ENCODE measurements at places on chromosomes 2 and 18.

- peak; percentile 29 for DNase-seq
These were observed 24.3 kb upstream of the STAT1 start for GRCh38 chr2:191038241-191038725.

DNA sequence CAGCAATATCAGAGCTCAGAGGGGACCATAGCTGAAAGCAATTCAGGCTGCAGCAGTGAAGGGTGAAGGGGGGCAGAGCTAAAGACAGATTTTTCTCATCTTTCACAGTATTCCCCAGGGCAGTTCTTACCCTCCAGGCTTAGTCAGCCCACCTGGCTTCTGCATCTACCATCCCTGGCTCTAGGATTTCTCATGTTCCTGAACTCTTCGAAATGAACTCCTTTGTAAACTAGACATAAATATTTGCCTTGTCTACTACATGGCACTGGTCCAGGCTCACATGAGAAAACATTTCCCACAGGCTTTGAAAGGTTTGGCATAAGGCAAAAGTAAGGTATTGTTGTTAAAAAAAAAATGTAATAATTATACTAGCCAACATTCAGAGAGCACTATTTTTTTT lies 23.6 kb upstream of the NEB start:
- no peak for DNase-seq

- DNase-seq = no peak
These were observed 27.3 kb downstream of the SFXN5 start for GRCh38 chr2:73043929-73044832.

DNA sequence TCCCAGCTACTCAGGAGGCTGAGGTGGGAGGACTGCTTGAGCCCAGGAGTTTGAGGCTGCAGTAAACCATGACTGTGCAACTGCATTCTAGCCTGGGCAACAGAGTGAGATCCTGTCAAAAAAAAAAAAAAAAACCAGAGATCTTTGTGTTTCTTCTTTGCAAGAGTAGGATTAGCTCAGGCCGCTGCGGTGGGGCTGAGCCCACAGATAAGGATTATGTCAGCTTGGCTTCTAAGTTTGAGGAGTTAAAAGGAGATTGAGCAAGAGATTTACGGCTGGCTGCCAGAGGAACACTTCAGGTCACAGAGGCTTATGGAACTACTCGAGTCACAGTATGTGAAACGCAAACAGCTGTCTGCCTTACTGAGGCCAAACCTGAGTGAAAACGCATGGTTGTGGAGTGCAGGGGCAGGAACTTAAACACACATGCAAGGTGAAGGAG lies 146.7 kb upstream of the L3MBTL4 start:
- no peak for DNase-seq

DNA sequence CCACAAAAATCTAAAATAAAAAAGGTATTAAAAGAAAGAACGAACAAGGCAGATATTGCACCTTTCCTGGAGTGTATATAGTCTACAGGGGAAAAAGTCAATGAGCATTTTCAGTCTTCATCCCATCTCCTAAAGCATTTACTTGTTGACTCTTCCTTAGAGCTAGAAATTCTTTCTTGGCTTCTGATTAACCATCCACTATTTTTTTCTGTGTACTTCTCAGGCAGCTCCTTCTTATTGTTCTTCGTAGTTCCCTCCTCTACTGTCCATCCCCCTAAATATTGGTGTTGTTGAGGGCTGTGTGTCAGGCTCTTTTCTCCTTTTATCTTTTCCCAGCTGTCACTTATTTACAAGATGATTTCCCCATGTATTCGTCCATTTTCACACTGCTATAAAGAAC lies 3.5 kb upstream of the LAPTM4A start:
- no peak for DNase-seq

- DNase-seq = no peak
These were observed 219.8 kb downstream of the RAD51AP2 start for GRCh38 chr2:17298453-17298852.

DNA sequence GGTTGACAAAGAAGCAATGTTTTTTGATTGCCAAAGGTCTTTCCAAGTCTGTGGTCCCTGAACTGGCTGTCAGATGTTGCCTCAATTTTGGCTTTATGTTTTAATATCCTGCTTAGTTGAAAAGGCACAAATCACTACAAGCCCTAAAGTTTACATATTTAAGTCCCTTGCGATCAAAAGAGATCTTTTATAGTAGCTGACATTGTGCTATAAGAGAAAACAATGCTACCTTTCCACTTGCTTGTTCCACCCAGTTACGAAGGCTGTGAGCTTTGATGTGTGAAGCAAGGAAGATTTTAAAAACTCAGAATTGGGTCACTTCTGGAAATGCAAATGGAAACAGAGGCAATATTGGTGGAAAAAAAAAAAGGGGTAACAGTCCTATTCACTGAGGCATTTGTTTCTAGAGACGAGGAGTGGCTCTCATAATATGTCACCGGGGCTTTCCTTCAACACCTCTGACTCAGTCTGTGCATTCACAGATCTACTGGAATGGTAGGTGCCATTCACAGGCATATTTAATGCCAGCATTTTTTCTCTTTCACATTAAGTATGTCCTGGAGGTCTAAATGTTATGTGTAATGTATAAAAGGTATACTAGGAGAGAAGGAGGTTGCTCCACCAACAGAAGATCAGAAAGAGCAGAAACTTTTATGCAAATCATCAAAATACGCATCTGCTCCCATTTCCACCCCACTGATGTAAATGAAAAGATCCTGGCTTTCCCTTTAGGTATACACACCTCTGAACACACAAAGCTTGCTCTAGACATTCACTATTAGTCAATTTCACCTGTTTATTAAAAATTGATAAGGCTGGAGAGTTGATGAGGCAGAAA lies 91.8 kb downstream of the TGIF1 start:
- DNase-seq = no peak

GRCh38 chr2:38498045-38498481 lies 104.7 kb downstream of the HNRNPLL start:
- no peak for DNase-seq

DNA sequence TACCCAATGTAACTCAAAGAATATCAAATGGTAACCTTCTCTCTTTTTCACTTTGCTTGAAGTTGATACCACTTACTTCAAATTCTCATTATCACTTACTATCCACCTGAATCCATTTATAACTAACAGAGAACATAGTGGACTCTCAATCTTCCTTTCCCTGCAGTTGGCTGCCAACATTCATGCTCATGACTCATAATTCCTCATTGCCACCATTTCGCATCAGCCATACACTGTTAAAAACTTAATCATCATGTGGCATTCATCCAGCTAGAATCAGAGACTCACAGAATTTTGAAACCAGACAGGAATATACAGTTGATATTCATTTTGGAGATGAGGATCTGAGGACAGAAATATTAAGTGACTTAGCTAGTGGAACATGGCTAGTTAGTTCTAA lies 56.8 kb downstream of the SLC4A10 start:
- no peak for DNase-seq

GRCh38 chr2:234218266-234219045 lies 168.0 kb downstream of the SPP2 start:
- no peak for DNase-seq

- DNase-seq = no peak
These were observed 35.3 kb downstream of the SH3BP4 start for GRCh38 chr2:234986876-234987720.

GRCh38 chr2:224366267-224366844 lies 35.6 kb downstream of the FAM124B start:
- no peak for DNase-seq

DNA sequence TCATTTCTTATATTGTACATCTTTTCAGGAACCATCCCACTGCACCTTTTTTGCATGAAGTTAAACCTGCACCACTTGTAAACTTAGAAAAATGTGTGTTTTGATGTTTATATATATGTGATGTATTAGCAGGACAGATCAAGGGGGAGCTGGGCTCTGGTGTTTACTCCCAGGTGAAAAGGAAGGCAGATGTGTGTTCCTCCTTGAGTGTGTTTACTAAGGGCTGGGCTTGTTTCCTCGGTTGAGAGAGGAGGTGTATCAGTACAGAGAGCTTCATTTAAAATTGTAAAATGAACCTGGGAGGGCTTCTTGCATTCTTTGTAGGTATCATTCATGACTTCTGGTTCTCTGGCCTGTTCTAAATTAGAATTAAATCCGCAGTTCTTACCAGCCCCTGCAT lies 14.8 kb downstream of the LPIN1 start:
- DNase-seq = no peak
